ENCODE measurements at places on chromosomes 3 and 15.

DNA sequence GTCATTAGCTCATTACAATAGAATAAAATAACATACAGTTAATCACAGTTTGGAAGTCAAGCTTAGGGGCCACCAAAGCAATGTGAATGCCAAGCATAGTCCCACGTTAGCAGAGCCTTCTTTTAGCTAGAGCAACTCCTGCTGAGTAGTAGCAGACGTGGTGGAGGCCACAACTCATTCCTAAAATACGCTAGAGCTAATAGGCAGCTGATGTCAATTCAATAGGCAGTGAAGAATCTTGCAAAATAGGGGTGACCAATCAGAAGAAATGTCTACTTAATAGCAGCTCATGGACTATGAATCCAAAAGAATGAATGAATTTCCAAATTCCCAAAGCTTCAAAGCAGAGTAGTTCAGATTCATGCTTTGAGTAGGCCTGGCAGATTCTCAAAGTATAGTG, 292.9 kb upstream of the RORA start:
- DNase-seq: no peak

- DNase-seq: no peak
Observed at GRCh38 chr15:26867200-26868007, 542 bp downstream of the GABRA5 start.

GRCh38 chr3:152438181-152438580, 169.5 kb downstream of the MBNL1 start:
- DNase-seq: no peak

DNA sequence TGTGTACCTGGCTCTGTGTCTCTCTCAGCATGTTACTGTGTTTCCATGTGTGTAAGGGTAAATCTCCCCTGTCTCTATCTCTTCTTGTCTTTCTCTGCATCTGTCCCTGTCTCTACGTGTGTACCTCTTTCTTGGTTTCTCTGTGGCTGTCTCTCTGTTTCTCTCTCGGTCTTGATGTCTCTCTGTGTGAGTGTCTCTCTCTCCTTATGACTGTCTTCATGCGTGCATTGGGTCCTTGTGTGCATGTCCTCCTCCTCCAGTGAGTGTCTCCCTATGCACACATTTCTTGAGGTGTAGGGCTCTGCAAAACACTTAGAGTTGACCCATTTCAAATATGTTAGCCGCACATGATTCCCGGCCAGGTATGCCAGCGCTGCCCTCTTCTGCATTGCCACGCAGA, 903.3 kb upstream of the CFAP20DC start:
- no peak for DNase-seq

DNA sequence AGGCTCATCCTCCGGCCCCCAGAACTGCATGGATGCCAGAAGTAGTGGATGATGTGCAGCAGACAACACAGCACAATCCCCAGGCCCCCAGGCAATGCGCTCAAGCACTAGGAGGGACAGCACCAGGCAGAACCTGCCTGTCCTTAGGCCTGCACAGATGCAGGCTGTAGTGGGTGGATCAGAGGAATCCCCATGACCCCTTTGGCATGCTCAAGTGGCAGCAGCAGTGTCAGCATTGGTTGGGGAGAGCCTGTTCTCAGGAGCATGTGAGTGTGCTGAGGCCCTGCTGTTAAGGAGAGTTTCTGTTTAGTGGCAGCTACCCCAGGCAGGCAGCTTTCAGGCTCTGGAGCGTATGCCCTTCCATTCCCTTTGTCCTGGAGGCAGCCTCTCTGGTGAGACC, 25.1 kb upstream of the CD200R1L start:
- DNase-seq: no peak

DNA sequence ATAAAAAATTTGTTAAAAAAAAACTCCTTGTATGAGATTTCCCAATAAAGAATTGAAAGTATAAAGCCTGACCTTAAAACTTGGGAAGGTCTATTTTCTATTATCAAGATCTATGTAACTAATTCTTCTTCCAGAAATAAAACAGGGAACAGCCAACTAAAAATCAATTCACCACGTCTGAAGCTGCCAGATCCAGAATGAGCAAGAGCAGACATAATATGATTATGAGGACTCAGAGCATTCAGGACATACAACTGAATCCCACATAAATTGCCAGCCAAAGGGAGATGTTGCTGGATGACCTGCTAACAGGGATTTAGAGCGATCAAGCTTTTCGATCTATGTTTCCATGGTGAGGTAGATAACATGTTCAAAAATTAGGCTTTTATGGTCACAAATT, 1151.3 kb upstream of the CADM2 start:
- no peak for DNase-seq

GRCh38 chr15:68558318-68559305, 20.2 kb upstream of the CORO2B start:
- DNase-seq: no peak

GRCh38 chr15:49182128-49182527, 12.1 kb downstream of the GALK2 start:
- DNase-seq: no peak

DNA sequence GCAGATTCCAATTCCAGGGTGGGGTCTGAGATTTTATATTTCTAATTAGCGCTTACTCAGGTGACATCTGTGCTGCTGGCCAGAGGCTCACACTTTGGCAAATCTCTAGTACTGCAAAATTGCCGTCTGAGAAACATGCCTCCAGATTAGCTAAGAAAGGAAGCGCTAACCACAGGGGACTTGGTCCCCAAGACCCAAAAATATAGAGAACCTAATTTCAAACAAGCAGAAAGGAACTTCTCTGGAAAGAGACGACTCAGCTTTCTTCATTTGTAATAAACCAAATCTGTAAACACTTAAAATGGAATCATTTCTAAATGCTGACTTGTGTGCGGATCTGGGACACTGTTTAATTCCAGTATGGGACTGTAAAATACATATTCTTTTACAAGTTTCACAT, 55.7 kb downstream of the B3GNT5 start:
- DNase-seq: no peak

- no peak for DNase-seq
Observed at GRCh38 chr15:71511796-71512681, 298.3 kb upstream of the NR2E3 start.

- no peak for DNase-seq
Observed at GRCh38 chr3:115670911-115671310, 47.6 kb downstream of the GAP43 start.

- DNase-seq: no peak
Observed at GRCh38 chr3:72082186-72082715, 297.3 kb upstream of the PROK2 start.

DNA sequence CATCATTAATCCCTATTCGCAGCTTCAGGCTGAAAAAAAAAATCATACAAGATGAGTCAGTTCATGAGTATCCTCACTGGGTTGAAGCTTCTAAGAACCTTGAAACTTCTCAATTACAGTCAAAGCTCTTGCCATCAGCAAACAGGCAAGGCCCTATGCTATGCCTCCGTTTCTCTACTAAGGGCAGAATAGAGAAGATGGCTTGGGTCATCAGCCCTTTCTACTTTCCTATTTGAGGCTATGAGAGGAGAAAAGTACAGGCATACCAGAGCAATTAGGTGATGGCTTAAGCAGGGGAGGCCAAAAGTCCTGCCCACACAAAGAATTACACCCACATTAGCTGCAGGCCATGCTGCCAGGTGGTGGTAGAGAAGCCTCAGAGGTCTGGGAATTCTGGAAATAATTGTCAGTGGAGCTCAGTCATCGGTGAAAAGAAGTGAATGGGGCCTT, 89.0 kb downstream of the MRPL46 start:
- no peak for DNase-seq

GRCh38 chr15:44654858-44655257, 8.6 kb downstream of the SPG11 start:
- no peak for DNase-seq

DNA sequence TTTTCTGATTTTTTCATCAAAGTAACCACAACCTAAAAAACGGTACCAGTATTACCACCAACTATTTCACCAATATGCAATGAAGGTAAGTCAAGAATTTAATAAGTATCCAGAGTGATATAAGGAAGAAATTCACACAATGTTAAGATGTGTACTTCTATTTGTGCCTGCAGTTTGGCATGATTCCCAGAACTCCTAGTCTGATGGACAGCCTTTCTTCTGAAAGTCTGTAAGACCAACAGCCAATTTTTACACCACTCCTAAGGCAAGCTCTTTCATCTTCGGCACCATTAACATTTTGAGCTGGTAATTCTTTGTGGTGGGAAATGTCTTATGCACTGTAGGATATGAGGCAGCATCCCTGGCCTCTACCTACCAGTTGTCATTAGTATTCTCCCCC, 108.3 kb downstream of the VPS13C start:
- DNase-seq: no peak

DNA sequence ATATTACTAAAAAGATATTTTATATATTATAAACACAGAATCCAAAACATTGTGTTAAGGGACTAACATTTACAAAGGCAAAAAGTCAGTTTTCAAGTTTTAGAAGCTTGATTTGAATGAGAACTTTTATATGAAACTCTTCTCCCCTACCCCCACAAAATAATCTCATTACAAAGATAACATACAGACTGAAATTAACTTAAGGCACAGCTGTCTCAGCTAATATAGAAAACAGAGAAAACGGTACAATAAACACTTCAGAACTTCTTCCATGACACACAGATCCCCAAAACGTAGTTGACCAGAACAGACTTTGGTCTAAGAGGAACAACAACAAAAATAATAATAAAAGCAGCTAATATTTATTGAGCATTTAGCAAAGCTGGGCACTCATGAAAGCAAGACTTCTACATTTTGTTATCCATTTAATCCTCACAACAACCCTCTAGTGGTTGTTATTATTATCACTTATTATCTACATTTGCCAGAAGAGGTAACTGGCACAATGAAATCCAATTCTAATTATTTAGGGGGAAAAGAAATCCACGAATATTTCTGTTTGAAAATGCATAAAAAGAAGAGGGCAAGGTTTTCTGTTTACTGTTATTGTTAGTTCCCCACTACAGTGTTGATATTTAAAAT, 68.1 kb downstream of the PFN2 start:
- DNase-seq: no peak

DNA sequence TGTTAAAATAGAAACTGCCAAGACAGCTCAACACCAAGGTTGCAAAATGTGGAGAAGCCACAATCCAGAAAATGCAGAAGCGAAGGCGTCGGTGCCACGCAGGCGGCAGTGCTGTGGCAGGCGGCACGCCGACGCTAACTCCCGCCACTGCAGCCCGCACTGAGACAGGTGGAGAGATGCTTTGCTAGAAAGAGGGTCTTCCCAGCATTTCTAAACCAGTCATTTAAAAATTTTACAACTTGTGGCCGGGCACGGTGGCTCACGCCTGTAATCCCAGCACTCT, 23.2 kb downstream of the CYFIP1 start:
- no peak for DNase-seq

DNA sequence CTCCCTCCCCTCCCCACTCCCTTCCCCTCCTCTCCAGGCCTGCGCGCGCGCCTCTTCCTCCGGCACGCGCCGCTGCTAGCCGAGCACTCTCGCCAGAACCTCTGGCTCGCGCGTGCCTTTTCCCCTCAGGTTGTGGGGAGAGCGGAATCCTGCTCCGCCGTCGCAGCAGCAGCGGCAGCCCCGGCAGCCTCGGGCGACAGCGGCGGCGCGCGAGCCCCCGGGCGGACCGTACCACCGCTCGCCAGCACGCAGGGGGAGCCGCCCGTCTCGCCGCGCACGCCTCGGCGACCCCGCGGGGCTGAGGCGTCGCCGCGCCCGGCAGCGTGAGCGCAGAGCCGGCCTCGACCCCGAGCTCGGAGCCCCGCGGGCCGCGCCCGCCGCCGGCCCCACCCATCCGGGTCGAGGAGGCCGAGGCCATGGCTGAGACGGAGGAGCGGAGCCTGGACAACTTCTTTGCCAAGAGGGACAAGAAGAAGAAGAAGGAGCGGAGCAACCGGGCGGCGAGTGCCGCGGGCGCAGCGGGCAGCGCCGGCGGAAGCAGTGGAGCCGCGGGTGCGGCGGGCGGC, at the start of gene CDV3:
CDV3 (plus strand) TSS at position 58 of the 566 bp plus-strand sequence; CDS start at position 417, 359 bp downstream.
- DNase-seq: no peak

DNA sequence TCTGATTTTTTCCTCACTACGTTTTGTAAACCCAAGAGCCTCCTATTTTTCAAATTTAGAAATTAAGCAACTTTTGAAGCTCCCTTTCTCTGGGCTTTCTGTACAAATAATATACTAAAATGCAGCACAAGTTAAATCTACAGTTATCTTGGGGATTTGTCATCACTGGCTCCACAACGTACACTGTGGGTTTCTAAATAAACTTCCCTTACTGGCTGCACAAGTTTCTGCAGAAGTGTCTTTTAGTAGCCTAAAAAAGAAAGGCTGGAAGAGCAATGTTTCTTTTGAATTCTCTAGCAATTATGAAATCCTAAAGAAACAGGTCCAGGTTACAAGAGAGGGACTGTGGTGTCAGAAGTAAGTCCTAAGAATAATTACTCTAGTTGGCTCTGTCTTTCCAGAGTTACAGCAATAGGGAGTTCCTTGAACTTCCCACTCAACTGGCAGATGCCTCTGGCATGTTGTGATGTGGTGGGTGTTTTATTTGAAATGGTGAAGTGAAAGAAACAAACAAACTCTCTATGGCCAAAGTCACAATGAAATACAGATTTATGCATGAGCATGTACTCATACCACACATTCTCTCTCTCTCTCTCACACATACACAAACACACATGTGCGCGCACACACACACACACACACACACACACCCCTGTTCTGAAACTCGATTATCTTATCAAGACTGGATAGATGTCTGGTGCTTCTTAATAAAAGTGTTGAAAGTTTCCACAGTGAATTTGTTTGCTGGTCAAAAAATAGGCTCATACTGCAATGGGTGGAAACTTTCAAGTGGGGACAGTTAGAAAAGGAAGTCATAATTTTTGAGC, 198.2 kb downstream of the SSR3 start:
- no peak for DNase-seq

DNA sequence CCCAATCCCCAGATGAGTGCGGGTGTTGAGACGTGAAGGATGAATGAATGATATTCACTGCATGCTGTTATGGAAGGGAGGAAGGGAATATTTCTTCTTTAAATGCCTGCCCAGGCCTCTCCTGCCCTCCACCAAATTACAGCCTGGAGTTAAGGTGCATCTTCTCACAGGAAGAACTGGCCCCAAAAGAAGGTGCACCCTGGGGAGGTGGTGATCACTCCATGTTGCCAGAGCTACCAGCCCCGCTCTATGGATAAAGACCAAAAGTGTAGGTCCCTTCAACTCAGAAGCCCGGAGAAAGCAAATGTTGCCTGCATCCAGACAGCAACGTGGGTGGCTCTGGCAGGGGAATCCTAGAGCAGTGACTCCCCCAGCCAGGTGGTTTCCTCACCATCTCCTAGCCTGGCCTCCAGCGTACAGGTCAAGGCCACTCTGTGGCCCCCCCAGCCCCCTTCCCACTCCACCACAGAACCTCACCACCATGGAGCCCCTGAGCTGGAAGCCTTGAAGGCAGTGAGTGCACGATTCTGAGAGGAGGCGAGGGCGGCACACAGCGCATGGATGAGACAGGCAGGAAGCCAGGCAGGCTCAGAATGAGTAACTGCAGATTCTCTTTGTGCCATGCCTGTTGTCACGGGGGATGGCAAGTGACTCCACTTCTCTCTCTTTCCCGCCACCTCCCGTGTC, 3.5 kb upstream of the VIPR1 start:
- DNase-seq: no peak

GRCh38 chr3:157912514-157913451, 193.4 kb downstream of the SHOX2 start:
- DNase-seq: no peak
